NK-92 treated with Interleukin-12 subunit alpha and Interleukin-12 subunit beta, amount 100 ng/mL, for 24 hours (cell line): ENCODE measurements at places on chromosomes 6 and 20.

GRCh38 chr6:117075218-117075617 lies 190.1 kb upstream of the VGLL2 start:
- DNase-seq: no peak

GRCh38 chr20:60137657-60138245 lies 179.5 kb downstream of the CDH26 start:
- peak; percentile 11 for DNase-seq

DNA sequence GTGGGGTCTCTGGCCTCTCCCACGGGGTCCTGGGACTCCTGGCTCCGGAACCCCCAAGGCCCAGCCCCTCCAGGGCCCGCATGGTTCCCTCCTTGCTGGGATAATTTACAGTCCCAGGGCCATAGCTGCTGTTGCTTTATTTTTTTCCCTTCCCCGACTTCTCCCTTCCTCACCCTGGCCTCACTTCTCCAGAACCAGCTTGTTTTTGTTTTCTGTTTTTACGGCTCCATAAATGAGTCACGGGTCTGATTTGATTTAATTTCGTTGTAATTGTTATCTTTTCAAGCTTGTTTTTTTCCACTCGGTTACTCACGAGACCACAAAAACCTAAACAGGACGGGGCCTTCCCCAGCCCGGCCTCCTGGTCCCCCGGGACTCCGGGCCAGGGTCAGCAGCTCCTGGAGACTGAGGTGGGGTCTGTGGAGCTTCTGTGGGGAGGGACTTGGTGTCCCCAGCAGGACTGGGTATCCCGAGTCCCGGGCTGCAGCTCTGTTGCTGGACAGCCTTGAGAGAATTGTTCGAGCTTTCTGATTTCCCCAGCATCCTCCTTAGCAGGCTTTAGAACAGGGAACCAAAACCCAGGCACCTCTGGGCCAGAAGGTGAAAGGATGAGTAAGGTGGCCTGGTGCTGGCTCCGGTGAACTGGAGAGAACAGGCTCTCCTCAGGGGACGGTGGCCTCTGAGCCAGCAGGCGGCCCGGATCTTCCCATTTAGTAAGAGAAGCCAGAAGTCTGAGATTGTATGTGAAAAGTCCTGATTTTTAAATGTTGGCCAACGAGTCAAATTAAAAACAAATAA lies 94.9 kb downstream of the CEBPB start:
- DNase-seq: no peak

GRCh38 chr20:37194621-37195417 lies 15.5 kb upstream of the MROH8 start:
- DNase-seq: no peak

DNA sequence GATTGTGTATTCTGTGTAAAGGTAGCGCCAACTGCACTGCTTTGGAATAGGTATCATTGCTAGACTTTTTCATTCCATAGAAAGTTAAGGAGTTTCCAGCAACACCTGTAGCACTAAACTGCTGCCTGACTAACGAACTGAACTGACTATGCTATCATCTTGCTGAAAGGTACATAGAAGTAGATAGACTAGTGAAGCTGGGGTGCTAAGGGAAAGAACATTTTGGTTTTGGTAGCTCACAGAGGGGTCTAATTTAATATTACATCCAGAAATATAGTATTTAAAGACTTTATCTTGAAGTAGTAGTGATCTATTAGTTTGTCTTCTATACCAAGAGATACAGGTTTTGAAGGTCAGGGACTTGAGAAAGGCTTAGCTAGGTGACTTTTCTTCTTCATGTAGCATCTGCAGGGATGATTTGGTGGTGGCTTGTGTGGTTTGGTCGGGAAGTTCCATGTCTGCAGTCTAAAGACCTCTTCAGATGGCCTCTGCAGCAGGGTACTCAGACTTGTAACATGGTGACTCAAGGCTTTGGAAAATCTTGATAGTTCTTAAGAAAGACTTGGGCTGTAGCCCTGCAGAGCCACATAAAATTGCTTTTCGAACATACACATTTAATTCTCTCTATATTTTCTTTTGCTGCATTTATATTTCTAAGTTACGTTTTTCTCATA lies 10.2 kb downstream of the SENP6 start:
- no peak for DNase-seq

DNA sequence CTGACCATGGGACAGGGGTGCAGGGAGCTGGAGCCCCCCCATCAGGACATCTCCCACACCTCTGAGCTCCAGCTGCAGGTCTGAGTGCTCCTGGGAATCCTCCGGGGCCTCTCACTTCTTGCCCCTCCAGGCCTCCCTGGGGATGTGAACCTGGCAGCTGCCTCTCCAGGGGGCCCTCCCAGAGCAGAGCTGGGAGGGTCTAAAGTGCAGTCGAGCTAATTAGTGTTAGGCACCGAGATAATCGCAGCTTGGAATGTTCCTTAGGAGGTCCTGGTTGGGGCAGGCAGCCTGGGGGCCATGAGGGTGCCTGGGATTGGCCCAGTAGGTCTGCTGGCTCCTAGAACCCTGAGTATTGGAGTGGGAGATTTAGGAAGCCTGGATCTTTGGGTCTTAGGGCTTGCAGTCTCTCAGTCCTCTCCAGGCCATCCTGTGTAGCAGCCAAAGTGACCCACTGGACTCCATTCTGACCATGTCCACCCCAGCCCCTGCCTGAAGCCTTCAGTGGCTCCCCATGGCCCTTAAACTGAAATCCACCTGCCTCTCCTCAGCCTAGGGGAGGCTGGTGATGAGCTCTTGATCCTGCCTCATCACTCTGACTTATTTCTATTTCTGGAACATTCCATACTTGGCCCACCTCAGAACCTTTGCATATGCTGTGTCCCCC lies 26.0 kb downstream of the CEBPB start:
- no peak for DNase-seq

DNA sequence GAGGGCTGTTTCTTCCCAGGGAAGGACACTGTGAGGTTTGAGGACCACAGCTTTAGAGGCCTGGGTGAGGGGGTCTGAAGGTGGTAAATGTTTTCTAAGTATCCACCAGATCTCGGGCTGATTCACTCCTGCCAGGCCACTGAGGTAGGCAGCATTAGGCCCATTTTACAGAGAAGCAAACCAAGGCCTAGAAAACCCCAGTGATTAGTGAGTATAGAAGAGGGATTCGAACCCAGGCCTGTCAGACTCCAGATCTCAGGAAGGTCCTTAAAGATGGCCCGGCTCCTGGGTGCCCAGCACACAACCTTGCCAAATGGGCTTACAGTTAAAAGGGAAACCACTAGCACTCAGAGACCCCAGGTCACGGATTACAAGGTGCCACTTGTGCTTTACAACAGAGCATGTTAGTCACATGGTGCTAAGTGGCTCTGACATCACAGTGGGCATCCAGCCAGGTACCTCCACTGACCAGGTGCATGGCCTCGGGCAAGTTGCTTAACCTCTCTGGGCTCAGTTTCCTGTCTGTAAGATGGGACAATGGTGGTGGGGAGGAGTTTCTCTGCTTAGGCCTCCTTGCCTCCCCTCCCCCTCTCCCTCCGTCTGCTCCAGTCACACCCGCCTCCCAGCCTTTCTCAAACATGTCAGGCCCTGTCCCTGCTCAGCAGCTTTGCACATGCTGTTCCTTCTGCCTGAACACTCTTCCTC lies 18.8 kb upstream of the SIRPA start:
- DNase-seq: no peak

GRCh38 chr6:113149511-113149910 lies 707.6 kb upstream of the MARCKS start:
- no peak for DNase-seq

DNA sequence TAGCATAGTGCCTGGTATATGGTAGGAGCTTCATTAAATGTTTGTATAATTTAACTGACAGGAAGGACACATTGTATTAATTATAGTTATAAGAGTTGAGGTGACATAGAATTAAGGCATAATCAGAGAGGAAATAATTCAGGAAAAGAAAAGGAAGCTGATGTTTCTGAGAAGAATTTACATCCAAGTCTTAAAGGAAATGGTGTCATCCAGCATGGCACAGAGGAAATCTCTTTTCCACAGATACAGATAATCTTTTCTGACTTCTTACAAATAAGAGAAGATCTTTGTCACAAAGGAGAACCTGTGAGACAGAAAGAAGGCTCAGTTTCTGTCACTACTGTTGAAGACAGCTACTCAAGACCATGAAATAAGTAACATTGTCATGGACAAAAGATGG lies 222.5 kb downstream of the GJA1 start:
- DNase-seq: no peak

GRCh38 chr6:123415844-123416468 lies 220.8 kb downstream of the TRDN start:
- peak; percentile 6 for DNase-seq

DNA sequence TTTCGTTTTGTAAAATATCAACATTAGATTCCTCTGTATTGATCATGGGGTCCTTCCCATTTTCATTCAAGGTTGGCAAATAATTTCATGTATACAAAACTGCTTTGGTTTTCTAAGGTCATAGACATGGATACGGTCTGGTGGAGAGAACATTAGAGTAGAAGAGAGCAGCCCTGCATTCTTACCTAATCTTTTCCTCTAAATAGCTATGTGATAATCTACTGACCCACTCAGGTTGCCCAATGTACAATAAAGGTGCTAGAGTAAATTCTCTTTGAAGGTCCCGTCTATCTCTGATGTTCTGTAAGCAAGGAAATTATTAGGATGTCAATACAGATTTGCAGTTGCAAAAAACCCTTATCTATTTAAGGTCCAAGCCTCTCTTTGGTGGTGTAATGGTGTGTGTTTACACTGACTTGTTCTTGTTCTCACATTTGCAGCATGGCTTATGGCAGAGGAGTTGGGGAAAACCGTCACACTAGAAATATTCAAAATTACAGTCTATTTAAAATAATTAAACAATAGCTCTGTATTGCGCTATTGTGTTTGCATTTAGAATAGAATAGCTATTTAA lies 31.2 kb upstream of the NOX3 start:
- no peak for DNase-seq

DNA sequence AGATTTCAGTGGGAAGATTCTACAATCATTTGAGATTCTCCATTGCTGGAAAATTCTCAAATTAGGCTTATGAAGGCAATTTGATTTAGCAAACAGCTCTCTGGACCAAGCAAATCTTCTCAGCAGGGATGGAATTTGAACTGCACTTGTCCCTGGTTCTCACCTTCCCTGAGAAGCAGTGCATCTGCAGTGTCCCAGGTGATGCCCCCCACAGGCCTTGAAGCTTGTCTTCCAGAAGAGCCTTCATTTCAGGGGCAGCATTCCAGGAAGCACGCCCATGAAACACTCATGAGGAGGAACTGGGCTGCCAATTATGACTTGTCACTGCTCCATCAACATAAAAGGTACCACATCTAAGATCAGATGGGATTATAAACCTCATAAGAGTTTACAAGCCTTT lies 82.8 kb upstream of the HDAC2 start:
- no peak for DNase-seq

DNA sequence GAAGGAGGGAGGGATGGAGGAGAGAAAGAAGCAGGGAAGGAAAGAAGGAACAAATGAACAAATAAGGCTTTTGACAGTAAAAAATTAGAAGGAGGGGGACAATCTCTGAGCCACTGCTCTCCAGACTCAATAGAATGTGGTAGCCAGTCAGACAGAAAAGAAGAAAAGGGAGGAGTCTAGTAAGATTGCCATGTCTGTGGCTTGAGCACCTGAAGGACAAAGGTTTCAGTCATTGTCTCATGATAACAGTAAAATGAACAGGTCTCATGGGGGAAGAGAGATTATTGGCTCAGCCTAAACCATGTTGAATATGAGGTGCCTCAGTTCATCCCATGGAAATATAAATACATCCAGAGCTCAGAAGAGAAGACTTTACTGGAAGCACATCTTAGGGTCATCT lies 14.0 kb upstream of the LOC128125822 start:
- DNase-seq: no peak

DNA sequence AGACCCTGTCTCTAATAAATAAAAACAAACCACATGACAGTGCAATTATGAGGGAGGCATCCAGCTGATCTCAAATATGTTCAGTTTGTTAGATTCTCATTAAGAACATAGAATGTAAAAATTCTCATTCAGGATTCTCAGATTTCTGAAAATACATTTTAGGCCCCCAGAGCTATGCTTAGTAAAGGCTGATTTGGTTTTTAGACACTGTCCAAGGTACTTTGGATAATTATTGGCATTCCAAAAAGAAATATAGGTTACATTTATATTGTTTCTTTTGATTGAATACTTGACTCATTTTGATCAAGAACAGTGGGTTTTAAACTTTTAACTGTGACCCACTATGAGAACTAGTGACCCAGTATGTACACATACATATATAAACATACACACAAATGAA lies 55.5 kb downstream of the ANKRD6 start:
- DNase-seq: no peak

GRCh38 chr6:114897536-114897935 lies 554.7 kb upstream of the HS3ST5 start:
- DNase-seq: no peak

- no peak for DNase-seq
Observed at GRCh38 chr20:60937585-60937984, 314.5 kb upstream of the CDH4 start.
